Omental fat pad (tissue), 4 donors: ENCODE measurements at places on chromosomes 7 and 10.

DNA sequence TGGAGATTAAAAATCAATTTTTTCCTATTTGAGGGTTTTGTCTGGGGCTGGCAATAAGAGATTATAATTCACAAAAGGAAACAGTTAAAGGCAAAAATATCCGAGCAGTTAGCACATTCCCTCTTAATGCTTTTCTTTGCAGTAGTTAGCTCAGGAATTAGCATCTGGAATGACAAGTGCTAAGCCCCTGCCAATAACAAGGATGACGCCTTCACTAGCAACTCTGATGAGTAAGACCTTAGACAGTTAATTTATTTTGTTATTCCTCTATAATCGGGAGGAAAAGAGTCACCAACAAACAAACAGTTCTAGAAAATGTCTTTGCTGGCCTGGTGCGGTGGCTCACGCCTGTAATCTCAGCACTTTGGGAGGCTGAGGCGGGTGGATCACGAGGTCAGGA lies 151.3 kb downstream of the TRIL start:
- DNase-seq = no peak

- no peak for DNase-seq
These were observed 4.0 kb upstream of the PANK1 start for GRCh38 chr10:89649051-89649450.

- DNase-seq = no peak
These were observed 59.2 kb downstream of the ENTPD1 start for GRCh38 chr10:95815133-95815532.

DNA sequence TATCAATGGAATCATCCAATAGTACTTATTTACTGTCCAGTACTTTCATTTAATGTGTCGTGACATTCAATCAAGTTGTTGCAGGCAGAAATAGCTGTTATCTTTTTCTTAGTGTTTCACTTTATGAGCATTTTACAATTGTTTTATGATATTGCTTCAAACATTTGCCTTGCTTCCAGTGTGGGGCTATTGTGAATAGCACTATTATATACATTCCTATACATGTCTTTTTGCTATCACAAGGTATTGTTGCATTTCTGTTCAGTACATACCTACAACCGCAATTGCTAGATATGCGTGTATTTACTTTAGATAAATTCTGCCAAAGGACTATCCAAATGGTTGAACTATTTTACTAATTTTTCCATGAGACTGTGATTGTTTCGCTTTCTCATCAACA lies 34.9 kb downstream of the CYP2C8 start:
- DNase-seq = no peak

DNA sequence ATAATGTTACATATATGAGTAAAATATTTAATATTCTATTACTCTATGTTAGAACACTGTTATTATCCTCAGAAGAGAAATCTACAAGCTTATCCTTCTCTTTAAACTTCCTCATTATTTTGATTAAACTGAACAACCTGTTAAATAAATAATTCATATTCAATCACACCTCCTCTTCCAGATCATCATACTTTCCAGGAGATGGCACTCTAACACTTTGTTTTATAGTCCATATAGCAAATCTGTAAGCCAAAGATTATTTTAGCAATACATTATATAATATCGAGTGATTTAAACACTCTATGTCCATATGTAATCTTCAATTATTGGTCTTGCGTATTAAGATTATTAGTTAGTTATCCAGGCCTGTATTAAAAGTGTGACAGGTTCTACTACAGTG lies 694.1 kb downstream of the ANKRD7 start:
- DNase-seq = no peak

DNA sequence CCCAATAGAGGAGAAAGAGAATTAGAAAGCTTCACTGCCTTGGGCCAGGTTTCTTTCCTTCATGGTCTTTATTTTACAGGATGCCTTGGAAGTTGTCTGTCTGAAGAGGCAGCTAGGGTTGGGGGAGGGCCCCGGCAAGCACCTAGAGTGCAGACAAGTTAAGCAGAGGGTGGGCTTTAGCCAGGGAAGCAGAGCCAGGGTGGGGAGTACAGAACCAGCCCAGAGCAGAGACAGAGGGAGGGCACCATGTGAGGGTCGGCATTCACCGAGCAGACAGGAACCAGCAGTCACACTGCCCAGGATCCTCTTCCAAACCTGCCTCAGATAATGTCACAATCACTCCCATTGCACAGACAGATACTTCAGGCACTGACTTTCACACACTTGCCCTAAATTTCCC lies 75.9 kb downstream of the ADARB2 start:
- no peak for DNase-seq

DNA sequence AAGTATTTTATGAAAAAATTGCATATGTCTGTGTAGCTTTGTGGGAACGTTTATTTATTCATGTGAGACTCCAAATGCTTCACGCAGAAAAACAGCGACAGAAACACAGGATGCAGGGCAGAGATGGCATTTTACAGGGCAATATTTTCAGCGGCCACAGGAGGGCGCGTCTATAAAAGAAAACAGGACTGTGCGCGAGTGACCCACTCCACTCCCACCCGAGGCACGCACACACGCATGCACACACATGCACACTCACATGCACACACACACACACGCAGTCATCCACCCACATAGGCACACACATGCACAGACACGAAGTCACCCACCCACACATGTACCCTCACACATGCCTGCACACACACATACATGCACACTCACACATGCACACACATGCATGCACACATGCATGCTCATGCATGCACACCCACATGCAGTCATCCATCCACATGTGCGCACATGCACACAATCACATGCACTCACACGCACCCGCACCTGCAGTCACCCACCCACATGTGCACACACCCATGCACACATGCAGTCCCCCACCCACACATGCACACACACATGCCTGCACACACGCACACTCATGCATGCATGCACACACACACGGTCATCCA lies 96.3 kb downstream of the DNAJB6 start:
- no peak for DNase-seq

DNA sequence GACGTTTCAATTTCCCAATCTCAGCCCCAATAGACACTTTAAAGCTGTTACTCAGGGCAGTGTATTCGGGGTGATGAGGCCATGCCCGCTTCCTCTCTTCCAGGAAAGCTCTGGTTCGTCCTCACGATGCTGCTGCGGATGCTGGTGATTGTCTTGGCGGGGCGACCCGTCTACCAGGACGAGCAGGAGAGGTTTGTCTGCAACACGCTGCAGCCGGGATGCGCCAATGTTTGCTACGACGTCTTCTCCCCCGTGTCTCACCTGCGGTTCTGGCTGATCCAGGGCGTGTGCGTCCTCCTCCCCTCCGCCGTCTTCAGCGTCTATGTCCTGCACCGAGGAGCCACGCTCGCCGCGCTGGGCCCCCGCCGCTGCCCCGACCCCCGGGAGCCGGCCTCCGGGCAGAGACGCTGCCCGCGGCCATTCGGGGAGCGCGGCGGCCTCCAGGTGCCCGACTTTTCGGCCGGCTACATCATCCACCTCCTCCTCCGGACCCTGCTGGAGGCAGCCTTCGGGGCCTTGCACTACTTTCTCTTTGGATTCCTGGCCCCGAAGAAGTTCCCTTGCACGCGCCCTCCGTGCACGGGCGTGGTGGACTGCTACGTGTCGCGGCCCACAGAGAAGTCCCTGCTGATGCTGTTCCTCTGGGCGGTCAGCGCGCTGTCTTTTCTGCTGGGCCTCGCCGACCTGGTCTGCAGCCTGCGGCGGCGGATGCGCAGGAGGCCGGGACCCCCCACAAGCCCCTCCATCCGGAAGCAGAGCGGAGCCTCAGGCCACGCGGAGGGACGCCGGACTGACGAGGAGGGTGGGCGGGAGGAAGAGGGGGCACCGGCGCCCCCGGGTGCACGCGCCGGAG lies 2.6 kb downstream of the GJD4 start:
- DNase-seq = no peak
